ENCODE measurements at places on chromosomes 11 and 22. TPM values are rescaled to one million over a fixed set of nuclear protein-coding genes. Genes with fewer than 3 reads are reported as not detected.

TIGD3 gene
- 0.18 TPM for total RNA-seq

BIK gene
- 1.6 TPM for total RNA-seq

KCTD17 gene
- total RNA-seq = 24.2 TPM

GDPD5 gene
- 15.8 TPM for total RNA-seq

TBX1 gene
- 13.5 TPM for total RNA-seq

BIRC2 gene
- 46.0 TPM for total RNA-seq

CRYBB3 gene
- 0.74 TPM for total RNA-seq

MMP10 gene
- not detected for total RNA-seq

MAPK11 gene
- total RNA-seq = 13.1 TPM

ANGPTL5 gene
- 0.71 TPM for total RNA-seq

APLNR gene
- 4.1 TPM for total RNA-seq

BRSK2 gene
- 0.62 TPM for total RNA-seq

GRAP2 gene
- 9.5 TPM for total RNA-seq

SERPINH1 gene
- total RNA-seq = 131 TPM

KRTAP5-7 gene
- total RNA-seq = not detected

SAA2 gene
- total RNA-seq = 24.7 TPM

ELFN2 gene
- total RNA-seq = 0.89 TPM

DRICH1 gene
- total RNA-seq = 1.6 TPM

SERPING1 gene
- total RNA-seq = 471 TPM

GLYAT gene
- not detected for total RNA-seq

OR5P2 gene
- 2.2 TPM for total RNA-seq

OR8H2 gene
- total RNA-seq = not detected

BTG4 gene
- total RNA-seq = 0.38 TPM

VPREB3 gene
- total RNA-seq = not detected

MOV10L1 gene
- total RNA-seq = 0.56 TPM

YAP1 gene
- 105 TPM for total RNA-seq

KIRREL3 gene
- 0.15 TPM for total RNA-seq

DCPS gene
- 14.7 TPM for total RNA-seq

SEC14L6 gene
- total RNA-seq = 14.8 TPM

LAYN gene
- total RNA-seq = 15.0 TPM

RFPL1 gene
- total RNA-seq = not detected

All from lower lobe of right lung (tissue), 2 donors.